Choroid plexus epithelial cell (primary cell): ENCODE measurements at places on chromosomes 7 and 10.
A peak's percentile ranks its signal among the peaks of the same experiment; 100 is the strongest.

GRCh38 chr7:81533426-81533825 lies 236.4 kb downstream of the HGF start:
- no peak for DNase-seq

DNA sequence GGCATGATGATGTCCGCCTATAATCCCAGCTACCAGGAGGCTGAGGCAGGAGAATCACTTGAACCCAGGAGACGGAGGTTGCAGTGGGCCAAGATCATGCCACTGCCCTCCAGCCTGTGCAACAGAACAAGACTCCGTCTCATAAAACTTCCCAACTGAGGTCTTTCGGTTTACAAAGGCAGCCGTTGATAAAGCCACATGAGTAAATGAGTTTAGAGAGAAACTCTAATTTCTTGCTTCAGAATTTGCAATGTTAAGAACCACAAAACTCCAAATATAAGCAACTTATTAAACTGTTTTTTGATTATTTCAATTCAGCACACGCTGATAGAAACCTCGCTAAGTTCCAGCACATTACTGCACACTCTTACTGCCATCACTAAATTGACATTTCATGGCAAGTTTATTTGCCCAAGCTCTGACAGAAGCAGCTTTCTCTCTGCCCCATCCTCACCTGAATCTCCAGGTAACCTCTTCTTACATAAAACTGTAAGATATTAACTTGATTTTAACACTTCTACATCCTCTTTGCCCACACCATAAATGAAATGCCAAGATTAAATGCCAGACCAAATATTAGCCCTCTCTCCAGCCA lies 67.7 kb downstream of the FGFR2 start:
- no peak for DNase-seq

- no peak for DNase-seq
Observed at GRCh38 chr10:27723436-27723835, 22.2 kb downstream of the MKX start.

DNA sequence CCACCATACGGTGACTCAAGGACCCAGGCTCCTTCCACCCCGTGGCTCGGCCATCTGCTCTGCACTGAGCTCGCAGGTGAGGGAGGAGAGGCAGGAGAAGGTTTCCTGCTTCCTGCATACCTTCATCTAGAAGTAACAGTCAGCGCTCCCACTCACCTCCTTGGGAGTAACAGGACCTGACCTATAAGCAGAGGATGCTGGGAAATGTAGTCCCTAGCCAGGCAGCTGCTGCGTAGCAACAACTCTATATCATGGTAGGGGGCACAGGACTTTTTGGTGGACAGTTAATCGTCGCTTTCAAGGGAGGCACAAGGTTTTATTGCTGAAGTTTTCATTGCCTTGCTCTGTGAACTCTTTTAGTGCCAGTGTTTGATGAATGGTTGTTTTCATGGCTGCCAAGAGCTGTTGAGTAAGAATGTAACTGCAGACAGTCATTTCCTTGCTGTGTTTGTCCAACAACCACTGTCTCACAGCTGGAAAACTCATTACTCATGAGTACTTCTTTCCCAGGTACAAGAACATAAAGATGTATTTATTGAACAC lies 10.2 kb upstream of the ZFYVE27 start:
- DNase-seq = peak; percentile 87

- DNase-seq = no peak
Observed at GRCh38 chr10:22643775-22644174, 70.6 kb downstream of the PIP4K2A start.

DNA sequence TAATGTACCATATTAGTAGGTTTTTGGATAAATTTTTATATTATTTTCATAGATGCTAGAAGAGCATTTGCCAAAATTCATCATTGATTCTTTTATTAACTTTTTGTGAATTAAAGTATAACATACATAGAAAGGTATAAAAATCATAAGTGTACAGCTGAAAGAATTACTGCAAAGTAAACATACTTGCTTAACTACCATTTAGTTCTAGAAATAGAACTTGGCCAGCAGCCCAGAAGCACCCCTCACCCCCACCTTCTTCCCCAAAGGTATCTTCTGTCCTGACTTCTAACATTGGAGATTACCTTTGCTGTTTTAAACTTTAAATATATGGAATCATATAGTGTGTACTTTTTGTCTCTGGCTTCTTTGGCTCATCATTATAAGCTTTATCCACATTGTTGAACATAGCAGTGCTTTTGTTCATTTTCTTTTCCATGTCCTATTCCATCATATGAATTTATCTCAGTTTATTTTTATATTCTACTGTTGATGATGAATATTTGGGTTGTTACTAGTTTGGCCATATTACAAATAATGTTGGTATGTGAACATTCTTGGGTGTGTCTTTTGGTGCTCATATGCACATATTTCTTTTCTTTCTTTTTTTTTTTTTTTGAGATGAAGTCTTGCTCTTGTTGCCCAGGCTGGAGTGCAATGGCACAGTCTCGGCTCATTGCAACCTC lies 142.8 kb downstream of the ADK start:
- peak; percentile 84 for DNase-seq

- no peak for DNase-seq
Observed at GRCh38 chr7:29350351-29350750, 155.8 kb downstream of the CHN2 start.
